GM12891 (cell line): ENCODE measurements at places on chromosomes 1 and 21.

DNA sequence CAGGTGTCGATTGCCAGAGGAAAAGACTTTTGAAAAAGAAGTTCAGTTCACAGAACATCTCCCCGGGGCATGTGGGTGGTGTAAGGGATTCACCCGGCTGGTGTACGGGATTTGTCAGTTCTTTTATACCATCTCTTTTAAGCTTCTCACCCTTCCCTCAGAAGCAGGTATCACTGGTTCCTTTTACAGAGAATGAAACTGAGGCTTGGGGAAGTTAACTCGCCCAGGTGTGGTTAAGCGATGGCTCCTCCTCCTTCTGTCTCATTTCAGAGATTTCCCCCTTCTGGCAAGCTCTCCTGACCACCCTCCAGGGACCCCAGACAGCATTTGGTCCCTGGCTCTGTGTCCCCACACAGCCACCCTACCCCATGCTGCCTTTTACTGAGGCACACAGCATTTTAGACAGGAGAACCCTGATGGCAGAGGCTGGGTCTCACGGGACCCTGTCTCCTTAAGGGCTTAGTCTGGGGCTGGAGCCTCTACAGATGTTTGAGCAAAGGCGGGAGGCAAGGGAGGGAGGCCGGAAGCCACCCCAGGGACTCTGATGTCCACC, 2.8 kb upstream of the ECE1 start:
- DNase-seq = no peak

DNA sequence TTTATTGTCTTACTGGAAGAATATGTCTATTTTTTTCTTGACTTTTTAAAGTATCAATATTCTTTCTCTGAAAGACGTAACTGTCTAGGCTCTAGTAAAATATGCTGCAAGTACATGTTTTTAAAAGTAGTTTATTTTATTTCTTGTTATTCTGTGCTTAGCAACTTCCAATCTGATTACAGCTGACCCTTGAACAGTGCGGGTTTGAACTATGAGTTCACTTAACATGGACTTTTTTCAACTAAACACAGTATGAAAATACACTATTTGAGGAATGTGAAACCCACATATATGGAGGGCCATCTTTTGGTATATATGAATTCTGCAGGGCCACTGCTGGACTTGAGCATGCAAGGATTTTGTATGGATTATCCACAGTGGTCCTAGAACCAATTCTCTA, 26.8 kb downstream of the GBP6 start:
- DNase-seq = no peak

DNA sequence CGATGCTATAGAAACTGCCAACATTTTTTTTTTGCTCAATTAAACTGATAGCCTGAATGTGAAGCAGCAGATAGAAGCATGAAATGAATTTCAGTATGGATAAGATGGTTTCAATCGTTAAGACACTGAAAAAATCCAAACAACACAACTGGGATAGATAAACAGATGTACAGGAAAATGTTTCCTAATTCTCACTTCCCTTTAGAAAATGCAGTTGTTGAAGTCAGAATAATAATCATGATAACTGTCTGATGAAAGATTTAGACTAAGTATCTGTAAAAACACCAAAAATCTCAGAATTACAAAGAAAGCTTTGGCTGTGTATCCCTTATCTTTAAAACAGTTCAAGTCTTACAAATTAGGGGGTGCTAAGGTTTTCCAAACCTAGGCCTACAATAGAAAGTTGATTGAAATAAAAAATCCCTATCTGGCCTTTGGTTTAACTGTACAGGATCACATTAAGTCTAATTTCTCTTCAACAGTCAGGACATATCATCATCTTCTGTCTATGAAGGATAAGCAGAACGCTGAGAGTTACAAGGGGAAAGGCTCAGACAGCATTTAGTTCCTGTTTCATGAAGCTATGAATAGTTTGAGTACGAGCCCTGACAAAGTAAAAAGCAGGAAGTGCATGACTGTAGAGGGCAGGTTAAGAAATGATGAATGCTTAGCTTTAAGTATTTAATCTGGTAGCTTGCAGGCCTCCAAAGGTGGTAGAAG, 203.2 kb downstream of the APP start:
- DNase-seq = peak; percentile 3

DNA sequence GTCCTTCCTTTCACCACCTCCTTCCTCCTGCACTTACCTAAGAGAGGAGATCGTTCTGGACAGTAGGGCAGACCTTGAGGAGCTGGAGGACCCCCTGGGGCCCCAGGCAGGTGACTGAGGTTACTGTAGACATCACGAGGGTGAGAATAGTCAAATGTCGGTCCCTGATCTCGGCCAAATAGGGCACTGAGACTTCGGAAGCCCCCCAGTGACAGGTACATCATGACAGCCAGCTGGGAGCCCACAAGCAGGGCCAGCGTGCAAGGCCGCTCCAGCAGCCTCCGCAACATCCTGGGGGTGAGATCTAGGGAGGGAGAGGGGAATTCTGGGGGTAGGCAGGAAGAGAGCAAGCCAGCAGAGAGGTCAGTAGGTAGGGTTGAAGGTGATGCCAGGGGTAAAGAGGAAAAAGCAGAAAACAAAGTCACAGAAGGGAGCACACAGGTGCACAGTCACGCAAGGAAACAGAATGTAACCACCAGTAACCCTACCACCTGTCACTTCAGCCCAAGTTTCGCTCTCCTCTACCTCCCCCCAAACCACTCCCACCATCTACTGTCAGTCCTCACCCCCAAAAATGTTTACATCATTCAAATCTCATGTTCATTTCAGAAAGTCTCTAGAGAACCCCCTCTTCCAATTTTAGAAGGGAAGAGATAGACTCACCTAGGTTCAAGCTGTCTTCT, 1.4 kb downstream of the B4GALT3 start:
- DNase-seq = peak; percentile 57

DNA sequence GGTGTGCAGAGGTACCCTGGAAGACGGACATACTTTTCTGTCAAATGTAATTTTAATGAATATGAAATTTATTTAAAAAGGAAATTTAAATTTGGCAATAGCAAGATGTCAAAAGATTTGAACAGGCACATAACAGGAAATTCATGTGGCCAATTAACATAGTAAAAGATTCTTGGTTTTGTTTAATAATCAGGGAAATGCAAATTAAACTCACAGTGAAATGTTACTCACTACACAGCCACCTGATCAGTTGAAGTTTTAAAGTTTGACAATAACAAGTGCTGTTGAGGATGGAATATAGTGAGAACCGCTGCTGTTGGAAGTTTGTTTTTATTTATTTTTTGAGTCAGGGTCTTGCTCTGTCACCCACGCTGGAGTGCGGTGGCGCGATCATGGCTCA, 63.9 kb downstream of the TEX35 start:
- no peak for DNase-seq

DNA sequence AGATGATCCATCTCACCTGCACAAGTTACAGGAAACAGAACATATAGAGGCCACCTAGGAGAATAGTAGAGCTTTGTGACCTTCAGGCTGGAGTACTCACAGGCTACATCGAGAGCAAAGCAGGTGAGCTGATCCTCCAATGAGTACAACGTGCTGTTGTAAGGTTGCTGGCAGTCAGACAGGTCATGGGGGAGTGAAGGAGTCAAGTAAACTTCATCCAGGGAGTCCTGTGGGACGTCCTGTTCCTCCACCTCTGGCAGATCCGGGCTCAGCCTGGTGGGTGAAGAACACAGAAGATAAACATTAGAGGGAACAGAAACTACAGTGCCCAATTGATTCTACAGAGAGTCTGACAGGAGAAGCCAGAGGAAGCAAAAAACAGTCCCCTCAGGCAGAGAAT, 62.5 kb downstream of the PRKAB2 start:
- no peak for DNase-seq

- no peak for DNase-seq
Measured at GRCh38 chr1:118271883-118272282, 86.9 kb upstream of the SPAG17 start.

DNA sequence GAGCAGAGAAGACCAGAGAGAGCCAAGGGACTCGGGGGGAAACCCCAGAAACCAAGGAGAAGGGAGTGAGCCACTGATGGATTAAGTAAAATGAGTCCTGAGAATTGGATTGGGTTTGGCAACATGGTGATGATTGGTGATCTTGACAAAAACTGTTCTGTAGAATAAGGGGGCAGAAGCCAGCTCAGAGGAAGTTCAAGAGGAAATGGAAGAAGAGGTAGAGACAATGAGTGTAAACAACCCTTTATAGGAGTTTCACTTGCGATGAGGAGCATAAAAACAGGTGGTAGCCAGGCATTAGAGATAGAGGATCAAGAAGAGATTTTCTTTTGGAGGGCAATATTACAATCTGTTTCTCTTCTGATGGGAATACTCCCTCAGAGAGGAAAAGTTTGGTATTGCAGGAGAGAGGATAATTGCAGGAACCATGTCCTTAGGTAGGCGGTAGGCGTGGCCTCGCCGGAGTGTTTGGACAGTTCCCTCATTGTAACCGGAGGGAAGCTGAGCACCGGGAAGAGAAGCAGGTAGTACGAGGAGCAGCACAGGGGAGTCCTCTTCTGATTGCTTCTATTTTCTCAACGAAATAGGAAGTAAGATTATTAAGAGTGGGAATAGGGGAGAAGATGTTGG, 68.4 kb upstream of the TENT5C start:
- no peak for DNase-seq

DNA sequence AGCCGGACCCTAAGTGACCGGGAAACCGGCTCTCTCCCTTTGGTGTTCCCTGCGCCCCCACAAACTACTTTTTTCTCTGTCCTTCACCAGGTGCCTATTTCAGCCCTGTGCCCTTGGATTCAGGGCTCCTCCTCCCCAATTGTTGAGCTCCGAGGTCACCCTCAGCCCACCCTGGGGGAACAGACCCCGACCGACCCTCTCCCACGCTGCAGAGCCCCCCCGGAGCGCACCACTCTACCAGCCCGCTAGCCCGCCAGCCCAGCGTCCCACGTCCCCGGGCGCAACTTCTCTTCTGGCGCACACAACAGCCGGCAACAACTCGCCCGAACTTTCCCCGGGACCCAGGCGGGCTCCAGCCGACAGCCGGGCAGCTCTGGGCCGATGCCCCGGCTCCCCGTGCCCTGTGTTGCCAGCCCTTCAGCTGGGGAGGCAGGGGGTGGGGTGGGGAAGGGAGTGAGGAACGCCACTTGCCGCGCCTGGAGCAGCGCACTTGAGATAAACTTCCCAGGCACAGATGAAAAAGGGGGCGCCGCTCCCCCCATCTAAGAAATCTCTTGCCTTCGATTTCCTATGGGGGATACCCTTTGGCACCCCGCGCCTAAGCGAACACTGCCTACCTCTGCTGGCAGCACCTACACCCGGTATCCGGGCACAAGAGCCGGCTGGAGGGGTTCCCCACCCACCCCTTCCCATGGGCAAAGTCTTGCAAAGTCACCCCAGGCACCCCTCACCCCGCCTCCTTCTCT, 997 bp downstream of the CASZ1 start:
- no peak for DNase-seq

DNA sequence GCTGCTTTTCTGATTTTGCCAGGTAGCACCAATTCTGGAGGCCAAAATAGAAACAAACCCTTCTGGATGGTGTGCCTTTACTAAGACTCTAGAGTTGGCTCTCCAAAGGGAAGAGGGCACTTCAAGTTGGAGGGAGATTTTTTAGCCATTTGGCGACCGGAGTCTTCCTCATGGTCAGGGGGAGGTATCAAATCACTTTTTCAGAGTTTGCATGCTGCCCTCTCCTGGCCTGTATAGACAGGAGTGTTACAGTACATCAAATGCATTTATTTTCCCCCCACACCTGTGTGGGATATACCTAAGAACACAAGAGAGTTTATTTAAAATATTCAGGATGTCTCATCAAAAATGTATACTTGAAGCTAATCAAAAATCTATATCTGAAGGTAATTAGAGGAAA, 3.2 kb downstream of the GREM2 start:
- no peak for DNase-seq

- DNase-seq = no peak
Measured at GRCh38 chr1:31822766-31823165, 6.9 kb upstream of the SPOCD1 start.

GRCh38 chr1:197195100-197195499, 48.6 kb upstream of the ASPM start:
- no peak for DNase-seq

- no peak for DNase-seq
Measured at GRCh38 chr1:224217655-224218623, 34.9 kb downstream of the DEGS1 start.

DNA sequence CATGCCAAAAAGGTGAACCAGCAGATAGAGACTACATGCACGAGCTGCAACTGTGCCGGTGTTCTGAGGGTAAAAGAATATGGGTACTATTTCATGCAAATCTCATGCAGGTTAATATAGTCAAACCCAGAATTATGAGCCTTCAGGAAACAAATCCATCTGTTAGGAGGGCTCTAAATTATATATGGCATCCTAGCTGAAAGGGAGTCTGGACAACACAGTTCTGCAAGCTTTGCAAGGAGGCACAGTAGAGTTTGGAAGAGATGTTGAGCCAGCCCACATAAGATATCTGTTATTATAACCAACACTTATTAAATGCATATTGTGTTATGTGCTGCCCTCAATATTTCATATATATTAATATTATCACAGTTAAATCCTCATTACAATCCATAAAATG, 50.5 kb upstream of the PALMD start:
- no peak for DNase-seq

- no peak for DNase-seq
Measured at GRCh38 chr1:161763522-161764098, 2.5 kb upstream of the ATF6 start.

GRCh38 chr21:33825915-33826314, 89.7 kb downstream of the ATP5PO start:
- DNase-seq = no peak

DNA sequence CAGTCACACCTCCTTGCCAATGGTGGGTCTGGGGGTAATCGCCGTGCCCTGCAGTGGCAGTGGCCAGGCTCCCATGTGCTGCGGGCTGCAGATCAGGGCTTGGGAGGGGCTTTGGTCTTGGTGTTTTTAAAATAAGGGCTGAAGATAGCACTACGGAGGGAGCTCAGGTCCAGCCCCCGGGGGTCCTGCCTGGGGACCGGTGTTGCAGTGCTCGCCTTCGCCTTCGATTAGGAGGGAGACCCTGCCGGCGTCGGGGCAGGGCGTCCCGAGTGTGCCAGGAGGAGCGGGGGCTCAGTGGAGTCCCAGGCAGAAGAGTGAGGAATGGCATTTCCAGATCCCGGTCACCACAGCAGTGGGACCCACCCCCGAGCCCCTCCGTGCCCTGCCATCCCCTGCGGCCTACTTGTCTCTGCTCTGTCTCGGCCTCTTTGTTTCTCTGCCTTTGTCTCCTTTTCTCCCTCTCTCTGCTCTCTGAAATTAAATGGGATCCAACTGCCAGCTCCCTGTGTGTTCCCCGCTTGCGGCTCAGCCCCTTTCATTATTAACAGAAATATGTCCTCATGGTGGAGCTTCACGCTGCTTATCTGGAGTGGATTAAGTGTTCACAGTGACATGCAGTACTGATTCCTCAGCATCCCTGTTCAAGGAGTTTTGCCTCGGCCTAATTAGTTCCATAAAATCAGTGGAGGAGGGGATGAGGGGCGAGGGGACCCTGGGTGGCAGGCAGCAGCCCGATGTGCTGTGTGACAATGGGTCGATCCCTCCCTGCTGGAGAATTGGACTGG, 44.4 kb downstream of the DMRTB1 start:
- no peak for DNase-seq

GRCh38 chr21:32099812-32100416, 178.9 kb downstream of the MIS18A start:
- no peak for DNase-seq

GRCh38 chr1:36872126-36872754, 162.1 kb downstream of the GRIK3 start:
- no peak for DNase-seq

- no peak for DNase-seq
Measured at GRCh38 chr1:245292553-245292952, 137.8 kb downstream of the KIF26B start.

- DNase-seq = peak; percentile 84
Measured at GRCh38 chr21:29002442-29003144, 9.9 kb upstream of the LTN1 start.
